ENCODE measurements at places on chromosomes 11 and 22. TPM values are rescaled to one million over a fixed set of nuclear protein-coding genes. Genes with fewer than 3 reads are reported as not detected.

DNA sequence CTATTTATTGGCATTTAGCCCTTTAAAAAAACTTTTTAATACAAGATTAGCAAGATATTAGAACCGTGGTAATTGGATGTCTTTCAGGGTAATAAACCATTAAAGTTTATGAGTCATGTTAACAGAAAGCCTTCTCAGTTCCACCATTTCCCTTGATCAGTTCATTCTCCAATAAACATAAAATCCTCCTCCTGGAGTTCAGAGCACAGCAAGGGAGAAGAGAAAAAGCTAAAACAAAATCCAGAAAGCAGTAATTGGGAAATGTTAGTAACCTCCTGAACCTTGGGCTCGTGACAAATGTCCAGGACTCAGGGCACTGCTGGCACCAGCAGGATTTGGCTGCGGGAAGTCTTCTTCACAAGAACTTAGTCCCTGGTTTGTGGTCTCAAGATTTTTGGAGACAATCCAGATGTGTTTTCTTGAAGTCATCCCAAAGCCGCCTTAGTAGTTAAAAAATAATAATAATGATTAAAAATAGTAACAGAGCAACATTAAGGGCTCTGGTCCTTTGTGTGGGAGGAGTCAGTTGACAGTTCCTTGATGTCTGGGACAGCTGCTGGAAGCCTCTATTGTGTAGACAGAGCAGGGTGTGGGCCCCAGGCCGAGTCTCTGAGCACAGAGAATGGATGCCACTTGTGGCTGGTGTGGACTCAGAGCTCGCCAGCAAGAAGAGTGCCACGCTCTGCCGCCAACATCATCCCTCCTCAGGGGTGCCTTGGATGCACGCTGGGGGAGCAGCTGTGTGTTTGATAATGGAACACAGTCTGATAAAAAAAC is 43.4 kb upstream of the PITPNB start:
- DNase-seq: no peak

DNA sequence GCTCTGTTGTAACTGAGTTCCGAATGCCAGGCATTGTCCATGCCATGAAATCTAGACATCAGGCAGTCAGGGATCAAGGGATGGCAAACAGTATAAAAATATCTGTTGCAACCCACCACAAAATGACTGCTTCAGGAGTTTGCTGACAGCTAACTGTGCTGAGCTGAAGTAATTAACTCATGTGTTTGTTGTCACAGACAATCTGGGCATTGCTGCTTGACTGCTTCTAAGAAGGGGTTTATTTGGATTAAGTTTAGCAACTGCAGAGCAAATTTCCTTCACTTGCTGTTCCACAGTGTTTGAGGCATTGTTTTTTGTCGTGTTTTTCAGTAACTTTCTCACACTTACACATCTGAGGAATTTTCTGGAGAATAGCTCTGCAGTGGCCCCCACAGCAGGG is 30.4 kb downstream of the BSX start:
- DNase-seq: peak; percentile 50

GRCh38 chr11:35012467-35013191 is 96.2 kb downstream of the PDHX start:
- no peak for DNase-seq

LARGE2 gene
- 13.1 TPM for total RNA-seq

RASSF10 gene
- 9.7 TPM for total RNA-seq

All from kidney (tissue), 22 donors.